Karpas-422 (cell line): ENCODE measurements at places on chromosomes 7 and 10. TPM values are rescaled to one million over a fixed set of nuclear protein-coding genes. Genes with fewer than 3 reads are reported as not detected.

The HUS1 gene
- total RNA-seq: 19.6 and 20.6 TPM in 2 replicates

The C10orf62 gene
- not detected in 2 replicates for total RNA-seq

The LDB1 gene
- total RNA-seq: 24.7 and 34.5 TPM in 2 replicates

The MYOF gene
- total RNA-seq: 8.1 and 9.2 TPM in 2 replicates

The NPFFR1 gene
- not detected in 2 replicates for total RNA-seq

The RHOBTB1 gene
- not detected in 2 replicates for total RNA-seq

The TFPI2 gene
- not detected in 2 replicates for total RNA-seq

The OR2A12 gene
- not detected in 2 replicates for total RNA-seq

The CFAP58 gene
- total RNA-seq: 0.26 and 1.4 TPM in 2 replicates

The BTBD16 gene
- total RNA-seq: not detected in 2 replicates

The EPHB6 gene
- not detected in 2 replicates for total RNA-seq

The H2BK1 gene
- not detected in 2 replicates for total RNA-seq

The PKD2L1 gene
- total RNA-seq: 0.07 and 0.25 TPM in 2 replicates
